Glutamatergic neuron (in vitro differentiated cells): ENCODE measurements at places on chromosomes 5 and 9. TPM values are rescaled to one million over a fixed set of nuclear protein-coding genes. Genes with fewer than 3 reads are reported as not detected.

Gene DND1
- 5.4 TPM for total RNA-seq

GRCh38 chr5:104494083-104494482 is 931.5 kb upstream of the NUDT12 start:
- no peak for DNase-seq

DNA sequence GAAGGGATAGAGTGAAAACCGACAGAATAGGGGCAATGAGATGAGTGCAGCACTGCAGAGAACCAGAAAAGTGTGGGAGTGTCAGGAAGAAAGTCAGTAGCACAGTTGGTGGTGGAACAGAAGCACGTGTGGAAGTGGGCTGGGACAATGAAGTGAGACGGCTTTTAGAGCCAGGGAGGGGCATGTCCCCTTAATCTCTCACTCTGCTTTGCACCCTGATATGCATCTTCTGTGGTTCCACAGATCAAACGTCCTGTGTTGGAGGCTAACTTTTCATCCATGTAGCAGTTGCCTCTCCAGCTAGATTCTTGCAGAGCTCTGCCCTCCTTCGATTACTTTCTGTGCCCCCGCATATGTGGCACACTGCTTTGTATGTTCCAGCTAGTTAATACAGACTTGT is 163.6 kb downstream of the DOCK8 start:
- no peak for DNase-seq

- no peak for DNase-seq
These were observed 9.4 kb downstream of the MRRF start for GRCh38 chr9:122274055-122274454.

- DNase-seq = no peak
These were observed 75.4 kb upstream of the SELENOP start for GRCh38 chr5:42887097-42887496.

Gene LHX6
- total RNA-seq = 2.8 TPM

DNA sequence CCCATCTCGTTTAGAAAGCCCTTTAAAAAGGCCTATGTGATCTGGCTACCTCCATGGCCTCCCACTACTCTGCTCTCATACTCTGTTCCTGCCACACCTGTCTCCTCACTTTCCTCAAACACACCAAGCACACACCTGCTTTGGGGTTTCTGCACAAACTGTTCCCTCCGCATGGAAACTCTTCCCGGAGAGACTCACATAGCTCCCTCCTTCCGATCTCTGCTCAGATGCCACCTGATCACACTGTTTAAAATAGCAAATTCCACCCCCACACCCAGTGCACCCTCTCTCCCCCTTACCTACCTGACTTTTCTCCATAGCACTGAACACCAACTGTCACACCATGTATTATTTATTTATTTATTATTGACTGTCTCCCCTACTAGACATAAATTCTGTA is 84.0 kb upstream of the NR4A3 start:
- DNase-seq = no peak

DNA sequence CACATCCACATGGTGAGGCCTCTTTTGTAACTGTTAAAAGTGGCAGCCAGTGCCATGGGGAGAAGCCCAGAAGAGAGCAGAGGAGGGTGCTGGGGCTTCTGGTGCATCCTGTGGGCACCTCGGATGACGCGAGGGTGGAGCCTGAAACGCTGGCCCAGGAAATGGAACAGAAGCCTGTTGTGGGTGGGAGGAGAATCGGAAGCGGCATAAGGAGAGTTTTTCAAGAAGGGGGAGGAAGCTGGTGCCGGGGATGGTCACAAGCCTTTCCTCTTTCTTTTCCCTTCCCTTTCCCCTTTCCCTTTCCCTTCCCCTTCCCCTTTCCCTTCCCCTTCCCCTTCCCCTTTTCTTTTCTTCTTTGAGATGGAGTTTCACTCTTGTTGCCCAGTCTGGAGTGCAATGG is 12.9 kb downstream of the ANKRD33B start:
- no peak for DNase-seq

DNA sequence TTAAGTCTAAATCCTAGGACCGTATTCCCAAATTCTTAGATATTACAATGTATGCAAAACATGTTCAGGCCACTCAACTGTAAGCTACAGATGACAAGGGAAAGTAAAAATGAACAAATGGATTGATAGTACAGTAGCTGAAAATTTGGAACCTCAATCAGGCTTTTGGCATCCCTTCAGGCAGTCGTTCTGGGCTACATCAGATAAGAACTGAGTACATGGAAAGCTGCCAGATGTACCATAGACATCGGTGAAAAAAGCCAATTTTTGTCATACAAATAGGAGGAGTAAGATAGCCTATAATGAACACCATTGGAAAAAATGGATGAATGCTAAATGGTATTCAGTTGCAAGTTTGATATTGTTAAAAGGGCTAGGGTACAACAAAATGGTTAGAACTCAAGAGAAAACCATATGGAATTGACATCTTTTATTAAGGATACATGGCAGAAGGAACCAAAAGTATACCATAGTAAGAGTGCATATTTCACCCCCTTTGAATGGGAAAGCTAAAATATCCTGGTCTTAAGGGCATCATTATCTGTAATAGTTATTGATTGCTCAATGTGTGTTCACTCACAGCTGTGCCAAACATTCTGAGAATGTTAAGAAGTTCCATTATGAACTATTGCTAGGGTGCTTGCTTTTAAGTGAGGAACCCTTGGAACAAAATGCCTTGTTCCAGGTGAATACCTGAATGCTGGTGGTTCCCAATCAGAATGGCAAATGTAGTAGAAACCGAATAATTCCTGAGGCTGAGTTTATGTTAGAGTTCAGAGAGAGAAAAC is 86.4 kb downstream of the NR3C1 start:
- no peak for DNase-seq

DNA sequence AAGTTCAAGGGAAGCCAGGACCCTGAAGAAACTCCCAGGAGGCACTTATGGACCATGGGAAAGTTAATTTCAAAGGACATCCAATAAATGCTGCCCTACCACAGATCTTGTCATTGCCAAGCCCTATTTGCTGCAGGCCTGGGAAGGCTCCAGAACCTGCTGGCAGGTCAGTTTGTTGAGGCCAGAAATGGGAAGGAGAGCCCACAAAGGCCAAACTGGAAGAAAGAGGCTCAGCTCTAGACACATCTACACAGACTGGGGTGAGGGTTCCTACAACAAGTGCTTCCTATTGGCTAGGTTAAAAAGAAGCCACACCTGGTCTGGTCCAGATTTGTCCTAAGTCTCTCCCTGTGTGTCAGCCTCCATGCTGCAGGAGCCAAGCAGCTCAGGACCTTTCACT is 94.4 kb downstream of the SIL1 start:
- DNase-seq = no peak

GRCh38 chr5:171762021-171762608 is 23.5 kb upstream of the SMIM23 start:
- DNase-seq = no peak

DNA sequence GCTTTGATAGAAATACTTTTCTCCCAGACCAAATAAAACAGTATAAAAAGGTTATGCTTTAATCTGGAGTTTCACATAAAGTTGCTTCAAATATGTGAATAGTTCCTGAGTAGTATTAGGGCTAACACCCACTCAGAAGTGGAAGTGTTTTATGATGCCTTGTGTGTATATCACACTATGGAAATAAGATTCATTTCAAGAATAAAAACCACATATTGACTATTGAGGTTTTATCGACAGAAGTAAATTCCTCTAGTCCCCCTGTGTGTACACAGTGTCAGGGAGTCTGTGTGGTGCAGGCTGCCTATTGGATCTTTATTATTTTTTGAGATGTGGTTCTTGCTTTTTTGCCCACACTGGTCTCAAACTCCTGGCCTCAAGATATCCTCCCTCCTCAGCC is 20.8 kb upstream of the LRRTM2 start:
- DNase-seq = no peak

- no peak for DNase-seq
These were observed 56.3 kb upstream of the BICD2 start for GRCh38 chr9:92820964-92821363.

GRCh38 chr5:45260292-45260691 is 435.9 kb downstream of the HCN1 start:
- no peak for DNase-seq

Gene KIAA0825
- 1.2 TPM for total RNA-seq

Gene GDF9
- 0.69 TPM for total RNA-seq

- no peak for DNase-seq
These were observed 100.3 kb downstream of the MRPS30 start for GRCh38 chr5:44909004-44909403.

GRCh38 chr9:88680041-88680440 is 145.1 kb downstream of the NXNL2 start:
- no peak for DNase-seq

DNA sequence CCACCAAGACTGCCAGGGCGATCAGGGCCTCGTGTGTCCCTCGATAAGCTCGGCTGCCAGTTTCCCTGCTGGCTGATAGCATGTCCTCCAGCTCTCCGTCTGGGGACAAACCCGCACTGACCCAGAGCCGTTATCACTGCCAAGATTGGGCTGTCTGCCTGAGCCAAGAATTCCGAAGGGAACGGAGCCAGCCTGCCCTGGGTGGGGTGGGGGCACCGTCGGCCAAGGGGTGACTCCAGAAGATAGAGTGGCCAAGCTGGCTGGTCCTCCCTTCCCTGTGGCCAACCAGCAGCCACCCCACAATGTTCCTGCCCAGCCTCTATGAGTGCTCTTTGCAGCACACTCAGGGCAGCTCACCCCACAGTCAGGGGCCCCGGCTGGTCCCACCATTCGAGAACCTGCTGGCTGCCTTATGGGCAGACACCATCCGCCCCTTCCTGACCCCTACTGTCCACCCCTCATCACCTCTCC is 29.4 kb downstream of the HRH2 start:
- DNase-seq = no peak

DNA sequence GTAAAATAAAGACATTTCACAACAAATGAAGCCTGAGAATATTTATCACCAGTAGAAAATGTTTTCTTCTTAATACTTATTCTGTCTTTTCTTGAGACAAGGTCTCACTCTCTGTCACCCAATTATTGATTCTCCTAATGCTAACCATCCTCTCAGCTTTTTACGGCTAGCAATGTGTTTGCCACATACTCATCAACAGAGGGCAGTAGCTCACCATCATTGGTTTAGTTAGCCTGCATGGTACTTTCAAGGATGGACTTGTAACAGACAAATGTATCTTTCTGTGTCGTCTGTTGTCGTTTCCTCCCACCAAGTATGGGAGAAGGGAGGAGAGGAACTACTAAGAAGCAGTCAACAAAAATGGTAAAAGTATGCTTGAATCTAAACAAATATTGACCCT is 5.9 kb upstream of the ACO1 start:
- DNase-seq = no peak

GRCh38 chr5:165015547-165015946 is 1510.1 kb downstream of the MAT2B start:
- no peak for DNase-seq

Gene SPINK6
- total RNA-seq = not detected

DNA sequence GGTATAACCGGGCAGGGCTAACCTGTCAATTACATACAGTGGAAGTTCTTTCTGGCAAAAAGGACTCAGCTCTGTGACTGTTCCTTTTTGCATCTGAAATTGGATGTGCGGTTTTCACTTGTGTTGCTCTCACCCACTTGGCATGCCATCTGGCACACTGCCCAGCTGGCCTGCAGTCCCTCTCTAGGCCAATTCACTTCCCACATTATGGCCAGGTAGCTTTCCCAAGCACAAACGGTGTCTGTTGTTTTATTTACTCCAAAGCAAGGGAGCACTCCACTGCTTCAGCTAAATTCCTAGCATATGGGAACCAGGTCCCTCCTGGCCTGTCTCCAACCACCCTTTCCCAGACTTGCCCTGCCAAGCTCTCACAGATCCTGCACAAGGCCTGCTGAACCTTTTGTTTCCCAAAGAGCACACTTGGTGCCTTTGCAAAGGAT is 132.5 kb downstream of the SEMA6A start:
- DNase-seq = no peak

Gene GPSM1
- 140 TPM for total RNA-seq

Gene DMGDH
- total RNA-seq = 1.7 TPM

DNA sequence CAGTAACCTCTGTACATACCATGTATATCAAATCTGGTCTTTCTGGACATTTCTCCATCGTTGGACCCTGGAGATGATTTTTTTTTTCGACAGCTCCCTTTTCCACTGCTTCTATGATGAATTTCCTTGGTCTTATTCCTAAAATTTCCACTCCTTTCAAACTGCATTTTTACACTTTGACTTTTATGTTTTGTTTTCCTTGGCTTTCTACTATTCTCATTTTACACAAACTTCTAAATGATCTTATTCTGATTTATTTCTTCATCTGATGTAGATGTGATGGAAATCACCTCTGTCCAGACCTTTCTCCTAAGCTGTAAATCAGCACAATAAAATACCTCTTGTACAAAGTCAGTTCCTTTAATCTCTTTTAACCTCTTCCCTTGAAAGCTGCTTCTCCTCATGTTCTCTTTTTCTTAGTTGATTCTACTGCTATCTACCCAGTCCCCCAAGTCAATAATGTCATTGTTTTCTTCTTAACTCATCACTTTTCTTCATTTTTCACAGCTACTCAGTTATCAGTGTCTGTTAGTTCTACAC is 48.7 kb upstream of the TUSC1 start:
- no peak for DNase-seq

GRCh38 chr9:111483858-111484571 is at the start of gene ECPAS:
TSS of gene ECPAS (minus strand) at chr9:111484383. CDS start at chr9:111472918, 11,465 bp downstream.
- DNase-seq = peak; percentile 71

Gene SNCB
- total RNA-seq = 3.7 TPM

DNA sequence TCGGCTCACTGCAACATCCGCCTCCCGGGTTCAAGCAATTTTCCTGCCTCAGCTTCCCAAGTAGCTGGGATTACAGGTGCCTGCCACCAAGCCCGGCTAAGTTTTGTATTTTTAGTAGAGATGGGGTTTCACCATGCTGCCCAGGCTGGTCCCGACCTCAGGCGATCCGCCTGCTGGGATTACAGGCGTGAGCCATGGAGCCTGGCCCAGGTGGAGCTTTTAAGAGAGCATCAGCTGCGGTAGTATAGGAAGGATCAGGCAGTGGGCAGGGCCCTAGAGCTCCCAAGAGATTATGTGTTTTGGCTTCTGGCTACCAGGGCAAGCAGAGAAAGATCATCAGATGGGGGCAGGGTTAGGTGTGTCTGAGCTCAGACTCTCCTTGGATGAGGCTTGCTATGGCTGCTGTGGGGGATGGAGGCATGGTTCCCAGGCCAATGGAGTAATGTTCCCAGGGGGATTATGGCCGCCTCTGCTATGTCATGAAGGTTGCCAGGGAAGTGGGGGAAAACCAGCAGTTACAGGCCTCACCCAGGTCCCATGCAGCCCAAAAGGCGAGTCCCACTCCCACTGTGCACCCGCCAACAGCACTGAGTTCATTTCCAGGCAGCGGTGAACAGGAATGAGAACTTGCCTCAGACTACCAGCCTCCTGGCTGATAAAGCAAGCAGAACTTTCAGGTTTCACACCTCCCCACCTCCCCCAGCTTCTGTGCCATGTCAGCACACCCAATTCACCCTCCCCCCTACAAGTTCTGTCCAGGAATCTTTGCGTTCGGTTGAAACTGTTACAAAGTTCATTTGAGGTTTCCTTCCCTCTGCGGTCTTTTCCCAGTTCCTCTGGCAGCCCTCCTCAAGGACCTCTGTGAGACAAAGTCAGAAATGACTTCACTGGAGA is 507.6 kb downstream of the SPATA31D1 start:
- DNase-seq = no peak

Gene CORO2A
- 23.9 TPM for total RNA-seq
